ENCODE measurements at places on chromosomes 4 and X. TPM values are rescaled to one million over a fixed set of nuclear protein-coding genes. Genes with fewer than 3 reads are reported as not detected.
A peak's percentile ranks its signal among the peaks of the same experiment; 100 is the strongest.

NR3C2 gene
- total RNA-seq: 0.96 TPM

AR gene
- 3.4 TPM for total RNA-seq

FRMD7 gene
- total RNA-seq: not detected

MXRA5 gene
- total RNA-seq: not detected

SUV39H1 gene
- total RNA-seq: 10.5 TPM

BTK gene
- total RNA-seq: not detected

POF1B gene
- 0.28 TPM for total RNA-seq

EGF gene
- 20.4 TPM for total RNA-seq

GABRG1 gene
- not detected for total RNA-seq

MTTP gene
- not detected for total RNA-seq

PNMA6F gene
- not detected for total RNA-seq

GPR173 gene
- total RNA-seq: 7.0 TPM

NALF2 gene
- total RNA-seq: not detected

STPG2 gene
- total RNA-seq: not detected

ARHGAP6 gene
- not detected for total RNA-seq

KLHL34 gene
- total RNA-seq: not detected

- no peak for DNase-seq
Observed at GRCh38 chr4:7733801-7734650, 205.6 kb downstream of the AFAP1 start.

DNA sequence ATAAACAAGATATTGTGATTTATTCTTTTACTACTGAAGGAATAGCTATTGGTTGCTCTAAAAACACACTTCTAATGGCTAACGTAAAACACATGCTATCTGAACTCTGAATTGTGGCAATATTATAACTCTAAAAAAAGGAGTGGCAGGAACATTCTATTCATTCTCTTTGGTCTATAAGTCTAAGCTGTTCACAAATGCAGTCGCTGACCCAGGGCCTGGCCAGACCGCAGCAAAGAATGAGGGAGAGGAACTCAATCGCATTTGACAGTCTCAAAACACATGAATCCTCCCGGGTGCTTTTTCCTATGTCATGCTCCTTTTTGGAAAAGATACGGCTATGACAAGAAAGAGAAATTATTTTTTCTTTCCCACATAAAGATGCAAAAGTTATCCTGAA, 651.6 kb upstream of the PITX2 start:
- DNase-seq: no peak

GRCh38 chr4:57494821-57495220, 384.6 kb upstream of the IGFBP7 start:
- DNase-seq: no peak

GRCh38 chr4:64784125-64784524, 374.9 kb upstream of the TECRL start:
- DNase-seq: peak; percentile 3

- no peak for DNase-seq
Observed at GRCh38 chr4:118012142-118012541, 22.1 kb upstream of the NDST3 start.

- DNase-seq: no peak
Observed at GRCh38 chr4:171814545-171814944, 1.3 kb downstream of the GALNTL6 start.

DNA sequence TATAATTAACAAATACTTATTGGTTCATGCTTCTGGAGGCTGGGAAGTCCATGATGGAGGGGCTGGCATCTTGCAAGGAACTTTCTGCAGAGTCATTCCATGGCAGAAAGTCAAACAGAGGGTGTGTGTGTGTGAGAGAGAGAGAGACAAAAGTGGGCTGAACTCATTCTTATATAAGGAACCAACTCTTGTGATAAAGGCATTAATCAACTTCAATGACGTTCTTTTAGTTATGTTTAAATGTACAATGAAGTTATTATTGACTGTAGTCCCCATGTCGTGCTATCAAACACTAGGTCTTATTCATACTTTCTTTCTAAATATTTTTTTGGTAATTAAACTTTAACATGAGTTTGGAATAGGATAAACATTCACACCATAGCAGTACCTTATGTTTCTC, 1408.8 kb downstream of the STIM2 start:
- DNase-seq: no peak

- peak; percentile 44 for DNase-seq
Observed at GRCh38 chrX:153305972-153306371, 15.6 kb downstream of the PNMA6F start.

DNA sequence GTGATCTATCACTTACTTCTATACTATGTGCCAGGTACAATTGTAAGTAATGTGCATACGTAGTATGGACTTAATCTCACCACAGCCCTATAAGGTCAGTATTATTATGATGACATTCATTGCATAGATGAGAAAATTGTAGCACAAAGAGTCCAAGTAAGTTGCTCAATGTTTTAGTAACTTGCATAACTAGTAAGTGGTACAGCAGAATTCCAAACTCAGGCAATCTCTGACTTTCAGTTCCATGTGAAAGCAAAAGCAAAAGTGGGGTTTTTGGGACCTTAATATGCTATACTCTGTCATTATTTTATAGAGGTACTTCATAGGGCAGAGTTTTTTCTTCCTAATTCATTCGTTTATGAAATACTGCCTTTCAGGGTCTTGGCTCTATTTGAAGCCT, 188.8 kb upstream of the VEGFC start:
- no peak for DNase-seq

- DNase-seq: no peak
Observed at GRCh38 chrX:65744965-65745364, 77.5 kb downstream of the MSN start.

DNA sequence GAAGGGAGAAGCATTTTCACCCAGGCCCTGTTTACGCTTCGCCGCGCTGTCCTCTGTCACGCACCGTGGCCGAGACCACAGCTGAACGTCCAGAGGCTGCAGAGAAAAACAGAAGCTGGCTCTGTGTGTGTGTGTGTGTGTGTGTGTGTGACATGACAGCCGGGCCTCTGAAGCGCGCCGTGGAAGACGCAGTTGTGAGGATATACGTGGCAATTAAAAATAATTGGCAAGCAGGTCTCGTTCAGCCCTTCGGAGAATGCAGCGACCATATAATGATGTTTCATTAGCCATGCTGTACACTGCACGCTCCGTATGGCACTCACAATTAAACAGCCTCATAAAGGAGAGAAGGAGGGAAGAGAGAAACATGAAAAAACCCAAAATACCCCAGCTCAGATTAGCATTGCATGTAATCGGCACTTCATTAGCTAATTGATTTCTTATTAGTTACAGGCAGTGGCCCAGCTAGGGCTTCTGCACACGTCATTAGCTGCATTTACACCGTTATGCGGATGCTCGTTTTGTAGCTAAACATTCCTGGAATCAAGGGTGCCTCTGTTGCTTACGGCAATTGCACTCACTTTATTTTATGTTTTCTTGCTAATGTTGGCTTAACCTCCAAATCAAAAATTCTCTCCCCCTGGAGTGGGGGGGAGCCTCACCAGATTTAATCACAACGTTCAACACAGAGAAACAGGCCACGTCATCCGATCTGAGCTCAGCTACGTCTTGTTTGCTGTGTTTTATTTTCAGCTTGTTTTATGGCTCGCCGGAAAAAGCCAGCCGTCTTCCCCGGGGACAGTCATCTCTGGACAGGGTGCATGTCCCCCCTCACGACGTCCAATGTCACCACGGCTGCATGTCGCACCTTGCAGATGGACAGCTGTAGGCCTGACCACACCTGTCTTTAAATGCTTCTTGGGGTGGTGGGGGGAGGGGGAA, 74.6 kb upstream of the SHOX start:
- DNase-seq: no peak

GRCh38 chrX:29561417-29561816, 653.9 kb upstream of the MAGEB2 start:
- DNase-seq: no peak

DNA sequence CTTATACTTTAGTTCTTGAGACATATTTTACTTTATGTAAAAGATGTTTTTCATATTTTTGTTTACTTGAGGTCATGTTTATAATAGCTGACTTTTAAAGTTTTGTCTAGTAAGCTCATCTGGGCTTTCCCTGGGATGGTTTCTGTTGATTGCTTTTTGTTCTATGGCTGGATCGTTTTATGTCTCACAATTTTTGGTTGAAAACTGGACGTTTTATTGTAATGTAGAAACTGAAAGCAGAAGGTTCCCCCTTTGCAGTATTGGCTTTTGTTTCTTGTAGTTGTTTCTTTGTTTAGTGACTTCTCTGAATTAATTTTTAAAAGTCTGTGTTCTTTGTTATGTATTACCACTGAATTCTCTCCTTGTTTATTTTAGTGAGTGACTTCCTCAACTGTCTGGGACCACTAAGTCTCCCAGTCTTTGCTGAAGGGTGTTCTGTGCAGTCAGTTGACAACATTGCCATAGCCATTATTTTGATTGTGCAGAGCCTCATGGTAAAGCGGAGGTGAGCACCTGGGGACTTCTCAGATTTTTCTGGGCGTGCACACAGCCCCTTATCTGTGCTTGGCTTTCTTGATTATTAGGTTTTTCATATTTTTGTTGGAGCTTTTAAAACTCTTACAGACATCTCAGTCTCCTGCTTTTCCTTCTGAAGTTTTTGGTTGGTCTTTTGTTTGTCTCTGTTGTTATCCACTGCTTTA, 31.0 kb downstream of the KDM6A start:
- no peak for DNase-seq

- no peak for DNase-seq
Observed at GRCh38 chrX:118437283-118437682, 58.3 kb upstream of the DOCK11 start.

DNA sequence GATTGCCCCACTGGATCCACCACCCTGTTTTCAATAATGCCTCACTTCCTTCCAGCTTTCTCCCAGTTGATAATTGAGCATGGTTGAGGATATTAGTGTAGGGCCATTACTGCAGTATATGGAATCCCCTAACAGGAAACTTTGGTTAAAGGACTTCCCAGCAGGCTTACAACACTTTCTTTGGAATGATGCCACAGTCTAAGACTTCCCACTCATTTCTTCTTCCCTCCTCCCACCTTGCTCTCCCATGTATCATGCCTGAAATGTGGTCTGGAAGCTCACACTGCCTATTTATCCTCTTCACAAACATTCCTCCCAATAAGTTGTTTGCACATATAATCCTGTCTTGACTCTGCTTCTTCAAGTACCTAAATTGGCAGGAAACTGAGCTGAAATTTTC, 863.3 kb downstream of the CENPC start:
- no peak for DNase-seq

DNA sequence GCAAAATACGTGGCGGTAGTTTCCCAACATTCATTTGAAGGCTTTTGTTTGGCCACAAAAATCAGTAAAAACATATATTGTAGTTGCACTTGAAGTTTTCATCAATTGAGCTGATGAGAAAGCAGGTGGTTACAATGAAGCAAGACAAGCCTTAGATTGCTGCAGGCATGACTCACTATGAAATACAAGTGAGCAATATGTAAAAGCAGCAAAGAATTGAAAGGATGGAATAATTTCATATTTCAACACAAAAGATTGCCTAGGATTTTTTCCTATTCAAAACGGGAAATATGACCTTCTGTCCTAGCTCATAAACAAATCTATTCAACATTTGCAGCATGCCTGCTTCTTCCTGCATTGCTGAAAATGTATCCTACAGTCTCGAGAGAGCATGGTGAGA, 190.9 kb upstream of the BANK1 start:
- no peak for DNase-seq

- no peak for DNase-seq
Observed at GRCh38 chr4:154492288-154492687, 689 bp upstream of the DCHS2 start.

DNA sequence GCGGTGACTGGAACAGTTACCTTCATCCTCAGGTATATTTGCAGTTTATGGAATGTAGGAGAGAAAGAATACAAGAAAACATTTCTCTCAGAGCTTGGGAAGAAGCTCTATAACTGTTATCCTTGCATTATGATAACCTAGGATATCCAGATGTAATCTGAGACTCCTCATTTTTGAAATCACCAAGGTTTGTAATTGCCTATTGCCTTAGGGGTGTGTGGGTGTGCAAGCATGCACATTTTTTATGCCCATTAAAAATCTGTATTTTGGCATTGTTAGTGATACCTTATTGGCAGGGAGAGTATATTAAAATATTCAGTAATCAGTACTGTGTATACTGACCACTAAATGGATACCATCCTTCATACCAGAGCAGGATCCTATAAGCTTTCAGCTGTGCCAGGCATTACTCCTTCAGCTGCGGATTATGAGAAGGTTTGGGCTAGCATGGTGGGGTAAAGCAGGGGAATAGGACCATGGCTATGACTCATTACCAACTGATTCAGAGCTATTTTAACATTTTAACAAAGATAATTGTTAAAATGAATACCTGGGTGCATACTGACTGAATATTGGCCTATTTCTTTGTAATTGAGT, 8.3 kb downstream of the SEC24B start:
- DNase-seq: no peak

GRCh38 chr4:66964467-66964866, 580.8 kb downstream of the CENPC start:
- DNase-seq: no peak

DNA sequence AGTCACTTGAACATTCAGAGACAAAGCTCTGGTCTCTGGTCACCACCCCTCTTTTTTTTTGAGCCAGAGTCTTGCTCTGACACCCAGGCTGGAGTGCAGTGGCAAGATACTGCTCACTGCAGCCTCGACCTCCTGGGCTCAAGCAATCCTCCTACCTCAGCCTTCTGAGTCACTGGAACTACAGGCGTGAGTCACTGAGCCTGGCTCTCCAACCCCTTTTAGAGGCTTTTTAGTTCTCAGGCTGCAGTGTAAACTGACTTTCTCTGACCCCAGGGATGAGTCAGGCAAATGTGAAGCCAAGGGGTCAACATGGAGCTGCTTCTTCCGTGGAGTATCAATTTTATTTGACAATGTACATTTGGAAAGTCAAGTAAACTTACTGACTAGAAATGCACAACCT, 229.2 kb downstream of the PTTG2 start:
- DNase-seq: peak; percentile 94

DNA sequence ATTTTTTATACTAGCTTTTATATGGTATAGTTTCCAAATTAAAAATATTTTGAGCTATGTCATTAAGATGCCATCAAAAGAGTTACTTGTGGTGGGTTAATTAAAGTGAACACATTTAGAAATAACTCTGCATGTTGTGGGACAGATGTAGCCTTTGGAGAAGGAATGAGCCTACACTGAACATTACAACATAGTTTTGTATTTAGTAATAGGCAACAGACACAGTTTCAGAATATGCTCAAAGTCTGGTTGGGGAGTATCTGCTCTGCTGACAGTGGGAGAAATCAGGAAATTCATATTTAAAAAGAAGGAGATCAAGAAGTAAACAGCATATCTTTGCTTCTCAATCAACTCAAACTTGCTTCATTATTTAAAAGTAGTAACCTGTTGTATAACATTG, 23.7 kb downstream of the EMCN start:
- DNase-seq: no peak

DNA sequence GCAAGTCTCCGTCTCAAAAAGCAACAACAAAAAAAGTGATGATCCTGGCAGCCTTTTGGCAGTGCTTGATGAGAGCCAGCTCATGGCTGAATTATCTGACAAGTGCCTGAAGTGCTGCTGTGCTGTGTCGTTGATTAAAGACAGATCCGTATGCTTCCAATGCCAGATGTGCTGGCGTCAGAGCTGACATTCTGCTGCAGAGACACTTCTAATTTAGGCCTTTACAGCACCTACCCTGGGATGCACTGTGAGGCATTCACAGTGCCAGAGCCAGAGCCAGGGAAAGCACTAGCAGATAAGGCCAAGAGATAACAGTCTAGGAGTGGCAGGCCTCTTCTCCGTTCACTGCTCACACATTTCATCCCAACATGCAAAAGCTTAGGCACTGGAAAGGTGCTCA, 995.5 kb downstream of the RAB28 start:
- no peak for DNase-seq

- no peak for DNase-seq
Observed at GRCh38 chr4:147516133-147516532, 35.2 kb downstream of the EDNRA start.

- no peak for DNase-seq
Observed at GRCh38 chrX:108642273-108642628, 94.1 kb downstream of the IRS4 start.
